Colonic mucosa (tissue), 4 donors: ENCODE measurements at places on chromosomes 1 and 21. TPM values are rescaled to one million over a fixed set of nuclear protein-coding genes. Genes with fewer than 3 reads are reported as not detected.

Gene TNFRSF4
- total RNA-seq, result 2.3 TPM

Gene SMG7
- total RNA-seq, result 55.2 TPM

Gene ANGPTL3
- not detected for total RNA-seq

Gene RRP1B
- total RNA-seq, result 22.1 TPM

Gene CYP4A11
- total RNA-seq, result 0.57 TPM

Gene TRAF3IP3
- 2.0 TPM for total RNA-seq

Gene DPYD
- total RNA-seq, result 11.7 TPM

DNA sequence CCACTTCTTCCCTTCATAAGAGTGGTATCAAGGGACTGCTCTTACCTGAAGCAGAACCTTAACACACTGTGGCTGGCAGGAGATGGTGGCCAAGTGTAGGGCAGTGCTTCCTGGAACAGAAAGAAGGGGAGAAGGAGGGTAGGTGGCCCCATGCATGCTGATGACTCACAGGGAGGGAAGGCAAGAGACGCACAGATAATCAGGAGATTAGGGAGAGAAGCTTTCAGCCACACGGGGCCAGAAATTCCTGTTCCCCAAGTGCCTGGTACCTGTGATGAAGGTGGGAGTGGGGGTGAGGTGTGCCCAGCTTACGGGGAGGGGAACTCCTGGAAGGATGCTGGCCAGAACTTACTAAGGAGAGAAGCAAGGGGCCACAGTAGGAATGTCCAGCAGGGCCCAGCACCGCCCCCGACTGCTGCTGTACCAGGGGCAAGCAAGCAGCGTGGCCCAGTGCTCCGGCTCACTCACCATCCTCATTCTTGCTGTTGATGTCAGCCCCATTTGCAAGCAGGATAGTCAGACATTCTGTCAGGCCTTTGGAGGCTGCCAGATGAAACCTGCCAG is 7.7 kb downstream of the ANKRD35 start:
- no peak for DNase-seq

GRCh38 chr1:171210355-171210754 is 25.3 kb downstream of the FMO2 start:
- no peak for DNase-seq

GRCh38 chr1:211875541-211875940 is 45.0 kb upstream of the LPGAT1 start:
- no peak for DNase-seq

DNA sequence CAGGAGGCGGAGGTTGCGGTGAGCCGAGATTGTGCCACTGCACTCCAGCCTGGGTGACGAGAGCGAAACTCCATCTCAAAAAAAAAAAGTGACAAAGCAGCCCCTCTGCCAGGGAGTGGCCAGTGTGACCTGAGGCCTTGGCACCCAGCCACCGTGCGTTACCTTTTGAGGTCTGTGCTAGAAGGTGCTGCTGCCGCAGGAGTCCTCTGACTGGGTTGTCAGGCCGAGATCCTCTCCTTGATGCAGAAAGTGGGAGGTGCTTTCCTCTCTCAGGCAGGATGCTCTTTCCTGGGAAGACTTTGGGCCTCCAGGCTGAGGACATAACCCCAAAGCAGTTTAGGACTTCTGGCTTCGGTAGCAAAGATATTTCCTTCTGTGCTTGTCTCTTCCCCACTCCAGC is 280.5 kb upstream of the VAMP3 start:
- no peak for DNase-seq

GRCh38 chr1:232980355-232980978 is 30.1 kb downstream of the NTPCR start:
- DNase-seq, result no peak

GRCh38 chr1:52142220-52143183 is 613 bp downstream of the ZFYVE9 start:
- peak; percentile 46 for DNase-seq

DNA sequence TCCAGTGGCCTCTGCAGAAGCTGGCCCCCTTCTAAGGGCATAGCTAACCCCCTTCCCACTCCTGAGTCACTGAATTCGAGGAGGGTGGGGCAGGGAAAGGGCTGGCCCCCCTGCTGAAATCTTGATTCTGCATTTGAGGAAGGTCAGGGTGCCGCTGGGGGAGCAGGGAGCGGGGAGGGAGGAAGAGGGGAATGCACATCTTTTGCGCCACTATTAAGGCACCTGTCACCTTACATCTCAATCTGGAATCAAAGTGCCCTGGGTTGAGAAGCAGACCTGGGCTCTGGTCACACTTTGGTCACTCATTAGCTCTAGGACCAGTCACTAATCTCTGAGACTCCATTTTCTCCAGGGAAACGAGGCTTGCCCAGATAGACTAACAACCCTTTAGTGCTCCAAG is 62.0 kb downstream of the TOR1AIP2 start:
- DNase-seq, result no peak

DNA sequence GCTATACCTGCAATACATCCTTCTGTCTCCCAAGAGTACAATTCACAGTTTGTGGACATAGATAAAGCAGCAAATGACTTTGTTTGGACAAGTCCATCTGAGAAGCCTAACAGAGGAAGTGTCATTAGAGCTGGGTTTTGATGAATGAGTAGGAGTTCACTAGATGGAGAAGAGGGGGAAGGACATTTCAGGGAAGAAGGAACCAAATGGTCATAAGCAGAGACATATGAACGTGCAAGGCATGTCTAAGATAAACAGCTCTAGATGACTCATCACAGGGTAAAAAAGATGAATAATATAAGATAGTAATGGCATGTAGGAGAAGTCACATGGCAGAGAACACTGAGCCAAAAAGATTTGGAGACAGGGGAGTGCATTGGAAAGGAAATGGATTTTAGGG is 54.5 kb downstream of the HMGB4 start:
- DNase-seq, result no peak
